ACHN (cell line): ENCODE measurements at places on chromosomes 7 and 10.
A peak's percentile ranks its signal among the peaks of the same experiment; 100 is the strongest.

DNA sequence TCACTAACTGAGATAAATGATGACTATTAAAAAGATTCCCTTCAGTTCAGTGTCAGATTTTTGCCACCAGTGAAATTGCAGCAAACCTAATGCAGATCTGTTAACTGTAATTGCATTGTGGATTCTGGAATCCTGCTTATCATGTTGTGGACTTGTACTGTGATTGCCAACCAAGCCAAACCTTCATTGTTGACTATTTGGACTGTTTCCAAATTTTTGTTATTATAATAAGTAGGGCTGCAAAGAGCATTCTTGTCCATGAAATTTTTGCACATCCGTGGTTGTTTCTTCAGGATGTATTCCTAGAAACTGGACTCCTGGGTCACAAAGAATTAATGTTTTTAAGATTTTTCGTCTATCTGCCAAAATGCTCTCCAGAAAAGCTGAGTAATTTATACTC is 281.6 kb upstream of the ZMIZ1 start:
- DNase-seq = no peak

DNA sequence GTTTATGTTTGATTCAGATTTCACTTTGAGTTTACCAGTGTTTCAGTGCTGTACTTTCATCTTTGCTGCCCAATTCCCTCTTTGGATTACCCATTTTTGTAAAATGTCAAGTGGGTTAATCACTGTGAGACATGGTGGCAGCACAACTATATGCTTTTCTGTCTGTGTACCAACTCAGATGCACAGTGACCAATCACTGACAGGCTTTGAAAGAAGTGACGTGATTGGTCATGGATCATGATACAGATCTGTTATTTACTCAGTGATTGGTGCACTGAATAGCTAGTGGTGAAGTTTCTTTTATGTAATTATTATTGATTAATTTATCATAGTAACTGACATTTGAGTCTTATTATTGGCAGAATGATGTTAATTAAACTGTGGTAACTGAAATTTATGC is 126.9 kb downstream of the SDK1 start:
- peak; percentile 22 for DNase-seq

DNA sequence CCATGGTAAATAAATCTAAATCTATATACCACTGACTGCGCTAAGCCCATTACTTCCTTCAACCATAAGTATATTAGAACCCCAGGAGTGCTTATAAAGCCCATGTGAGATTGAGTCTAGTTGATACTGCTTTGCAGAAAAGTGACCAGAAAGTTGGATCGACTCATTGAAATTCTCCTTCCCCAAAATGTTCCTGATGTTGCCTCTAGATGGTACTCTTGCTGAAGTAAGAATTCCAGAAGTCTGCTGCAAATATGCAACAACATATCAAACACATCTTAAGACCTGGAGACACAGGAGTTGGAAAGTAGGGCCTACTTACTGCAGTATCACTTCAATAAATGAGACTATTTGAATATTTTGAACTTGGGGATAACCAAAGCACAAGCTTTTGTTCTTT is 550.8 kb downstream of the IPMK start:
- peak; percentile 53 for DNase-seq

GRCh38 chr10:132387764-132388210 is 9.2 kb upstream of the PWWP2B start:
- peak; percentile 53 for DNase-seq

DNA sequence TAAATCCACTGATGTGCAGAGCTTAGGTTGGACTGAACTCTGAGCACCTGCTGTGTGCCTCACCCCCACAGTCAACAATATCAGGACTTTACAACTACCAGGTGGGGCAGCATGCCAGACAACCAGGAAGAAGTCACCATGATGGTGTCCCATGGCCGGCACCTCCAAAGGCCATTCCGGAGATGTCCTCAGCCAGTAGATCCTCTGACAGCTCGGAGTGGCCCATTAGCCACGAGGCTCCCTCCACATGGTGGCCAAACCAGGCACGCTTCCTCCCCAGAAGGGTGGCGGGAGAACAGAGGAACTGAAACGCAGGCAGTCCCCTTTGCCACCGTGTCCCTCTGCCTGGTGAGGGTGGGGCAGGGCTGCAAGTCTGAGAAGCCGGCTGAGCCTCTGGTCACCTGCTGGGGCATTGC is 390.0 kb downstream of the TNS3 start:
- no peak for DNase-seq

GRCh38 chr7:93359520-93360198 is 127.5 kb downstream of the VPS50 start:
- DNase-seq = no peak

DNA sequence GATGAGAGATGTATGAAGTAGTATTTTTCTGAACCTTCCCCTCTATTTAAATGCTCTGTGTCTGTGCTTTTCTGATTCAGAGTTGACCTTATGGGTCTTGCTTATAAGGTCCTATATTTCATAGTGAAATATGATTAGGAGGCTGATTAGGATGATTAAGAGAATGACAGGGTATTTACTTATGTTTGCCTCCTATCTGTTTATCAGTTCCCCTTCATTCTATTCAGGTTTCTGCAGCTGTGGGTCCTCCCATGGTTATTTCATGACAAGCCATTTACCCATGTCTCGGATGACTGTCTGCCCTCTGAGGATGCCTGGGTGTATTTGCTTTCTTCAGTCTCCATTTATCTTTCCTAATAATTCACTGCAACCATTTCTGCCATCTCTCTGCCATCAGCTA is 16.9 kb downstream of the RPA3 start:
- DNase-seq = no peak

DNA sequence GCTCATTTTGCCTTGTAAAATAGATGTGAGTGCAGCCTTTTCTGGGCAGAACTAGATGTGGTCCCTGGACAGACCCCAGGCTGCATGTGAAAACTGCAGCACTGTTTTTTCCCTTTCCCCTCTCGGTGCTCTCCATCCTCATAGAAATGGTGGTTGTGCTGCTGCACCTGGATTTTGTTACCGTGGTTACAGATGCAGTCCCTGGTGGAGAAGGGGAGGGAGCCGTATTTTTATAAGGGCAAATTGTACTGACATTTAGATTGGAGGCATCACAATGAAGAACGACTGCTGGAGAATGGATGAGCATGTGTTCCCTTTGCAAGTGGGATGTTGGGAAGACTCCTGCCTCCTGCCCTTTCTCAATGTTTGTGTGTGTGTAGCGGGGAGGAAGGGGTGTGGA is 469.9 kb downstream of the CCSER2 start:
- DNase-seq = no peak

DNA sequence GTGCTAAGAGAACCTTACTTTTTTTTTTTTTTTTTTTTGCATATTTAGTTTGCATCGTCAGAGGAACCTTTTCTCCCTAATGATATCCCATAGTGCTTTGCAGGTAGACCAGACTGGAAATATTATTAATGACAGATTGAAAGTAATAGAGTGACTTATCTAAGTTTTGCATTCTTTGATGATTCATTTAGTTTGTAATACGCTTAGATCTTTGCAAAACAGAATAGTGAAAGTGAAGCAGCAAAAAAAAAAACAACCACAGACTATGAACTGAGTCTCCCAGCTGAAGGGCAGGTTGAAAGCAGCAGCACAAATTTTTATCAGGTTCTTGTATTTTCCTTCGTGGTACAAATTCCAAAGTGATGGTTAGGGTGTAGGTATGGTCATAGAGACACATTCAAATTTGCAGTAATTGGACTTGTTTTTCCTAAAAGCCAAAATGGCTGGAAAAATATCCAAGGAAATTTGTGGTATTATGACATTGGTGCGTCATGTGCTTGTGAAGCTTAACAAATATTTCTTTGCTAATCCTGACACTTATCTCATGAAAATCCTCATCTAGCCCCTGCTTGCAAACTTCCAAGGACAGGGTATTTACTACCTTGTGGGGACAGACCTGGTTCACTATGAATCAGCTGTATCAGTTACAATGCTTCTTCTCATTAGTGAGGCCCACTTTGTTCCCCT is 81.8 kb upstream of the CREB5 start:
- DNase-seq = no peak

- DNase-seq = no peak
Measured at GRCh38 chr7:145224775-145225174, 388.9 kb upstream of the TPK1 start.

DNA sequence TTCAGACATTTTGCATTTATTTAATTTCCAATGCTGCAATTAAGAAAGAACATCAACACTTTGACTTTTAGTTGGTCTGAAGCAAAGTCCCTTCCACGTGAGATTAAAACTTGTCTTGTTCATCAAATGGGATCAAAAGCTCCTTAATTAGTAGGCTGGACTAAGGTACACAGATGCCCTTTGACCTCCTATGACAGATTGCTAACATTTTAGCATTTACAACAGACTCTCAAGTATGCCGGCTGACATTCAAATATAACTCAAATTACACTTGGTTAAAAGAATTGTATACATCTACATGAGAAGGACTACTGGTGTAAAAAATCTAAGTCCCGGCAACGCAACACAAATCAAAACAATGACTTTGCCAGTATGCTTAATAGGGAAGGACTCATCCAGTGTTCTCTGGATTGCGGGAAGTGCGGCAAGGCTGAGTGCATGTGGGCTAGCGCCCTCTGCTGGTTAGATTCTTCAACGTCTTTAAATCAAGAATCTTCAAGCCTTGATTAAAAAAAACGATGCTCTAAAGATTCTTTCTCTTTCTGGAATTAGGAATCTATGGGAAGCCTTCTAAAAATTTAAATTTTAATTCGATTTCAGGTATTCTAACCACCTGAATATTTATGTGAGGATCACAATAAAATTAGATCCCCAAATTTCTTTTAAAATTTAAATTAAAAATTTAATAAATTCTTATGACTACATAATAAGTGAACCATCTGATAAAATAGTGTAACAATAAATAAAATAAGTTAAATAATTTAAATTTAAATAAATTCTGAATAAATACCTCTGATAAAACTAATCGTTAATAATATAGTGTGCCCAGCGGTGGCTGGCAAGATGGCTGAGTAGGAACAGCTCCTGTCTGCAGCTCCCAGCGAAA is 444.7 kb downstream of the DGKB start:
- peak; percentile 88 for DNase-seq

GRCh38 chr7:34091321-34091917 is 186.1 kb downstream of the BMPER start:
- DNase-seq = peak; percentile 68

GRCh38 chr7:150778738-150779301 is 21.3 kb downstream of the TMEM176B start:
- peak; percentile 76 for DNase-seq

GRCh38 chr10:71234004-71234894 is 21.9 kb downstream of the UNC5B start:
- DNase-seq = no peak

DNA sequence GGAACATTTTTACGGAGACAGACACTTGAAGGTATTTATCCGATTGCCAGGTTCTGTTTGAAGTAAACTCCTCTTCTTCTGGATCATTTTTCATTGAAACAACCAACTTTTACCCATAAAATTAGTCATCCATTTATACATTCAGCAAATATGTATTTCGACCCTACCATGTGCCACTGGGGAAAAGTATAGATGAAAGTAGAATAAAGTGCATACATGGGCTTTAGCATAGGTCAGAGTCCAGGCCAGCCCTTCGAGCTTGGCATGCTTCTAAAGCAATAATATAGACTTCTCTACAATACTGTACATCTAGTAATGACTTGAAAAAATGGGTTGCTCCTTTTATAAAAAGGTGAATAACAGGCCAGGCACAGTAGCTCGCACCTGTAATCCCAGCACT is 10.1 kb downstream of the SLC25A16 start:
- DNase-seq = no peak

DNA sequence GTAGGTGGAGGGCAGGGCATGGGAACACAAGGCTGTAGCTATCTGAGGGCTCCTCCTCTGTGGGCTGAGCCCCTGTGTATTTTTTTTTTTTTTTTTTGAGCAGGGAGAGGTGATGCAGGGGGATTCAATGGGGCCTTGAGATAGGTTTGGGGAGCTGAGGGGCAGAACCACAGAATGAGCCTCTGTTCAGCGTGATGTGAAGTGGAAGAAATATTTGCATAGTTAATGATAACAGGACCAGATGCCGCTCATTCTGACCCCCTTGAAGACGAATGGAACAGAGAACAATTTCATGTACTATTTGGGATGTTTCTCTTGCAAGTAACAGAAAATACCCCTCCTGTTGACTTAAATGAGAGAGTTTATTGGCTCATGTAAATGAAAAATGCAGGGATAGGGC is 69.7 kb upstream of the EMX2 start:
- DNase-seq = no peak

- peak; percentile 67 for DNase-seq
Measured at GRCh38 chr7:123635551-123636359, 19.9 kb upstream of the LMOD2 start.

DNA sequence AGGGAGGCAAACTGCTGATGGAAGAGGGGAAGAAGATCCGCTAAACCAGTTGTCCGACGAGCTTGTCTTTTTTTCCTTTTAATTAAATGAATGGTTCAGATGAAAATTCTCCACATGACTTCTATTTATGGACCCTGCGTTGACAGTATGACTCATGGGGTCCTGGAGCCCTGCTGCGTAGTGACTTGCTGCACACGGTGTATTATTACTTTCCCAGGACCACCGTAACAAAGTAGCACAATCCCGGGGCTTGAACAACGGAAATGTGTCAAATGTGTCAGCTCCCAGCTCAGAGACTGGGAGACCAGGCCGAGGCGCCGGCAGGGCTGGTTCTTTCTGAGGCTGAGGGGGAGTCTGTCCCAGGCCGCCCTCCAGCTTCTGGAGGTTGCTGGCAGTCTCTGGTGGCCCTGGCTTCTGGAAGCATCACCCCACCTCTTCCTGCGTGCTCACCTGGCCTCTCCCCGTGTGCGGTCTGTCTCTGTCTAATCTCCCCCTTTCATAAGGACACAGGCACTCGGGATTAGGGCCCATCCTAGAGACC is 33.8 kb upstream of the MNX1 start:
- no peak for DNase-seq

- DNase-seq = no peak
Measured at GRCh38 chr7:36653663-36654355, 70.5 kb downstream of the AOAH start.

- peak; percentile 85 for DNase-seq
Measured at GRCh38 chr7:2451171-2452073, 24.8 kb downstream of the GRIFIN start.

- DNase-seq = no peak
Measured at GRCh38 chr10:19730907-19731217, 85.4 kb upstream of the PLXDC2 start.

GRCh38 chr10:22702348-22702747 is 12.0 kb downstream of the PIP4K2A start:
- DNase-seq = no peak

DNA sequence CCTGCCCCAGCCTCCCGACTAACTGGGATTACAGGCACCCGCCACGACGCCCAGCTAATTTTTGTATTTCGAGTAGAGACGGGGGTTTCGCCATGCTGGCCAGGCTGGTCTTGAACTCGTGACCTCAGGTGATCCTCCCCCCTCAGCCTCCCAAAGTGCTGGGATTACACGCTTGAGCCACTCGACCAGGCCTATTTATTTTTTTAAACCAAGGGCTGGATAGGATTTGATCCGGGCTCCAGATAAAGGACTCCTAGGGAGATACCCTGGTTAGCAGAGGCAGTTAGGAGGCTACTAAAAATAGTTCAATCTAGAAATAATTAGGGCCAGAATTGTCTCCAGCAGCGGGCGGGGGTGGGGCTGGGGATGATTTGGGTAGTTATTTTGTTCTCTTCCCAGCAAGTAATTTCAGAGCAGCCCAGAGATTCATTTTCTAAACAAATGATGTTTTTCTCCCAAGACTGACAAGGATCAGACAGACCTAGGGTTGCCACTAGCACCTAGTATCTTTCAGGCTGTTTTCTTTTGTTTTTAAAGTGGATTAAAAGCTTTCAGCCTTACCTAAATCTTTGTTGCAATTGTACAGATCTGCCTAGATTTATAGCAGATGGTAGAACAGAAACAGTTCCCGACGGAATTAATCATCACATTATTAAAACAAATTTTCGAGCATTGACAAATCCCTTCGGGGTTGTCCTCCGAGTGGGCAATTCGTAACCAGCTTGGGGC is 859 bp upstream of the SMC3 start:
- no peak for DNase-seq
